ENCODE measurements at places on chromosomes 5 and 9.

DNA sequence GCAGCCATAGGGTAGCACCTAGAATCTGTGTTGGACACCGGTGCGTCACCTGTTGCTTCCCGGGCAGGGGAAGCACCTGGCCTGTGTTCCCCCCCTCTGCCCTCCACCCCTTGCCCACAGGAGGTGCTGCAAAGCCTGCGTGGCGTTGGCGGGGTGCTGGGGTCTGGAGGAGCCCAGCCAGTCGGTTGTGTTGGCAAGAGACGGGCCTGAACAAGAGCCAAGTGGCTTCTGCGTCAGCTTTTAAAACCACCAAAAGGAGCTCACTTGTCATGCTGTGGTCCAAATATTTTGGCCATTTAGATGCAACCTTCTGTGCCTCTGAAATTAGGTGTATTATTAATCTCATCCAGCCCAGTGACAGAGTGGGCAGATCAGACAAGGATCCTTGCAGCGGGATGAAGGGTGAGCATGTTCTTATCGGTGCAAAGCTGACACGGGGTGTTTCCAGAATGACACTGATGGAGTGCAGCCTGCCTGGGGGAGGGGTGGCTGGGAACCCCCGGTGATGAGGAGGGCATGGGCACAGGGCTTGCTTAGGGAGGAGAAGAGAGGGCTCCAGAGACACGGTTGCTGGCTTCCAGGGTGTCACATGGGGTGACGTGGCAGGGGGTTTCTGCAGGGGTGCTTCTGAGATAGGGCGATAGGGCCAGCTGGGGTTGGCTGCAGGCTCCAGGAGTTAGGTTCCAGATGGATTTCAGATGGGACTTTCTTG is 9.7 kb upstream of the RXRA start:
- DNase-seq, result no peak

DNA sequence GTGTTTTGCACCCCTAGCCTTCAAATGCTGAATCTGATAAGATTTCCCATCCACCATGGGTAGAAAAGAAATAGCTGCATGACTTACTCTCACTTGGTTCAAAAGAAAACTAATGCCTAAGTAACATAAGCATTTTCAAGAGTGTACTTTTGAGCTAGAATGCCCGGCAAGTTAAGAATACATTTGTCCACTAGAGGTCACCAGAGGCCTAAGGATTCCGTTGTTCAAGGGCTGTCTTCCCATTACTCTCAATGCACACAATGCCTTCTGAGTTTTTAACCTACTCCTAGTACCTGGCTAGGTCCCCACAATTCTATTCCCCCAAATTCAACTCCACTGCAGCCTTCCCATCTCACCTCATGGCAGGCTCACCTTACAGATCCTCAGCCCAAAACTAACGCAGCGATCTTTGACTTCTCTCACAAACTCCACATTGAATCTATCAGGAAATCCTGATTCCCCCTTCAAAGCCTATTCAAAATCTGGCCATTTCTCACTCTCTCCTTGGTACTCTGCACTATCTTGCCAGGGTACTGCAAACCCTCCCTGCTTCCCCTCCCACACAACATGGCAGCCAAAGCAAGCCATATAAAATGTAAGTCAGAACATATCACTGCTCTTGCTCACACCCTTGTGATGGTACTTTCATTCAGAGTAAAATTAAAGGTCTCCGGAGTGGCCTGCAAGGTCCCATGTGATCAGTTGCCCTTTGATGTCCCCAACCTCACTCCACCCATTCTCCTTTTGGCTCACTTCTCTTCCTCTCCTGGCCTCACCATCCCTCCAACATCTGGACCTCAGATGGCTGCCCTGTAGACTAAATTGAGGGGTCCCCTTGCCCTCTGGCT is 13.4 kb downstream of the OXCT1 start:
- DNase-seq, result no peak

DNA sequence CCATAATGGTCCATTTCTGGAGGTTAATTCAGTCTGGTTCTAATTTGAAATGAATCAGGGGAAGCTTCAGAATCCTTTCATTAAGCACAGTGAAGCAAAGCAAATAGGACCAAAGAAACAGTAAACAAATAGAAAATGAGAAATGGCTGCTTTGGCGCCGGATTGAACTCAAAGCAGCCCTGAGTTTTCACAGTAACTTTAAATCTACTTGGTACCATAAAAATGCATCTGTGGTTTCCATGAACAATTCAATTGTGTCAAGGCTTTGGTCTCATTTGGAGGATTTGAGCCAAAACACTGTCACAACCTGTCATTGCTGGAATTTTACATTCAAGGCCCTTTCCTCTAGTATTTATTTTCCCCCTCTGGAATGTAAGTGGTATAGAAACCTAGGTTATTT is 25.9 kb upstream of the DAPK1 start:
- DNase-seq, result no peak

DNA sequence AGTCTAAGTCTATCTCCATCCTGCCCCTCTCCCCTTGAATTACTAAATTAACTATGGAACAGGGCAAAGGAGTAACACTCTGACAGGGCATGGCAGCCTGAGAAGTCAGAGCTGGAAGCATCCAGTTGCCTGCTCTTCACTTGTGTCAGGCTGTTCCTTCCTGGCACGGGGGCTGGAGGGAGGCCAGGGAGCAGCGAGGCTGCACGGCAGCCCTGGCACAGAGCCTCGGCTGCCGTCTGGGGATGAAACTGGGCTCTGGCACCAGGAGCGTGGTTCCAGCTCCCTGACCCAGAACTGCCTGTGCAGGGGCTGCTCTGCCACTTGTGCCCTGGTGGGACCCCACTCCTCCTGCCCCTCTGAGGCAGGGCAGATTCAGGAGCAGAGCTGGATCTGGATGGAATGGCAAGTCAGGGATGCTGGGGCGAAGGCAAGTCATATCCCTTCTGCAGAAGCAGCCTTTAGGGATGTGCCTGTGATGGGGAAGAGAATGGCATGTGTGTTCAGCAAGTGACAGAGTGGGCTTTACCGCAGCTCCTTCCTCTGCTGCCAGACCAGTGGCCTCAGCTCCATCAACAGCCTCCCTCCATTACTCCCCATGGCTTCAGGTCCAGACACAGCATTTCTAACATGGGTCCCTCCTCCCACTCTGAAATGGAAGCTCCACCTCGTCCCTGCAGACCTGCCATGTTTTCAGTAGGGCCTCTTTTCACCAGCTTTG is 42.2 kb upstream of the PDE8B start:
- DNase-seq, result no peak

GRCh38 chr5:133943475-133943817 is 25.0 kb downstream of the C5orf15 start:
- DNase-seq, result no peak

- no peak for DNase-seq
Observed at GRCh38 chr9:1639166-1639565, 376.0 kb upstream of the SMARCA2 start.

Measured in stimulated activated CD4-positive, alpha-beta T cell treated with anti-CD3 and anti-CD28 coated beads, Interleukin-15, amount 100 ng/mL, for 1 hour (primary cell).